HS-27A (cell line): ENCODE measurements at places on chromosomes 5 and 9.

DNA sequence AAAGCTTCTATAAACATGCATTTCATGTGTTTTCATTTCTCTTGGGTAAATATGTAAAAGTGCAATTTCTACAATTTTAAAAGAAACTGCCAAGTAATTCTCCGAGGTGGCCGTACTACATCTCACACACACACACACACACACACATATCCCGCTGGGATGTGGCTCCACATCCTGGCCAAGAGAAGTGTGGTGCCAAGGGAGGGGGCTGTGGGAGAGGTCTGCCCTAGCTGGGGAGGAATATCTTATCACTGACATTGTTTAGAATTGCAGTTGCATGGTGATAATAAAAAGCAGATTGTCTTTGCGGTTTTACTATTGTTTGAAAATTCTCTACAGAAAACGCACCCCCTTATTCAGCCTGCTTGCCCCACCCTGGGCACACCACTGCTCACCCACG lies 558.4 kb downstream of the BNC2 start:
- no peak for DNase-seq

GRCh38 chr9:37293664-37294524 lies 128.6 kb upstream of the GRHPR start:
- no peak for DNase-seq

DNA sequence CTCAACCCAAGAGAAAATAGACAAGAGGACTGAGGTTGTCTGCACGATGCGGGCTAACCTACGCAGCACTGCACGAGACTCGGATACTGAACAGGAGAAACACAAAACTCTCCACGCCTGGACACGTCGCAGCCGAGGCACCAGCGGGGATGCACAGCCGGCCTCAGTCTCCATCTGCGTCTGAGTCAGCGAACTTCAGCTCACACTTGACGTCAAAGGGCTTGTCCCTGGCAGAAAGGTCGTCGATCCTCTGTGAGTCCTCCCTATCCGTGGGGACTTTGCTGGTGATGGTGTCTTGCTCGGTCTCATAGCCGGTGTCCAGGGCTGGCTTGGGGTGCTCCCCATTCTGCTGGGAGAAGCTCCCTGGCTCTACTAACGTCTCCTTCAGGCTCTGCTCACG lies 60.2 kb downstream of the SECISBP2 start:
- no peak for DNase-seq

- no peak for DNase-seq
These were observed 28.9 kb upstream of the KCNN2 start for GRCh38 chr5:114332925-114333324.

DNA sequence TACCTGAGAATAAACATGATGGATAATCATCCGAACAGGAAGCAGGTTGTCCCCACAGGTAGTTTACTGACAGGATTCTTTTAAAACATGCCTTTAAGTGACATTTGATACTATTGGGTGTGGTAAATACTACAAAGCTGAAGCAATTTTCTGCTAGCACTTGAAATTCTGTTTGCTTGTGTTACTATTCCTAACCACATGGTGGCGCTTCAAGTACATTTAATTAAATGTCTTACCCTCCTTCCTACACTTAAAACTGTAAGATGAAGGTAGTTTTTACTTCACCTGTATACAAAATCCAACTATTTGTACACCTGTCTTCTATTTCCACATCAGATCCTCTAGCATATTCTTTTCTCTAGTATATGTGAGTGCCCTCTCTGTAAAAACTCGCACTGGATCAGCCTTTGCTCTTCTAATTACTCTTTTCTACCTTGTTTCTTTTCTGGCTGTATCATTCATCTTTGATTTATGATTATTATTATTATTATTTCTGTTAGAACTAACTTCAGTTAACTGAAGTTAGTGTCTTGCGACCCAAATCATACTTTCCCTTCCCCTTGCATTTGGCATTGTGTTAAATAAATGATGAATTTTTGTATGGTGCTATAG lies 18.4 kb downstream of the SLC25A46 start:
- no peak for DNase-seq

DNA sequence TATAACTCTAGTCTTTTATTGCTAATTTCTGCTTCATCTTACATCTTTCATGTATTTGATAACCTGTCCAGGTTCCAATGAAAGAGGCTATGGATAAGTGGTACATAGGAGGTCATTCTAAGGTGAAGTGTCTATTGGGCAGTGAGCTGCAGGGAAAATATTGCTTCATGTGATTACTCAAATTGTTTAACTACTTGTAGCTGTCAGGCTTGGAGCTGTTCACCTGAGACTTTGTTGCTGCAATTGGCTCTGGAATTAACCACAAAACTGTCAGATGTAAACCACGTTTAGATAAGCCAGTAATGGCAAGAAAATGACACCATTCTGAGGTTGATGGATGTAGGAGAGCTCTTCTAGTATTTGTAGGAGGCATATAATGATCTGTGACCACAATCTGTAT lies 26.0 kb downstream of the ADAMTSL1 start:
- no peak for DNase-seq

GRCh38 chr5:61657010-61657409 lies 325.0 kb downstream of the ZSWIM6 start:
- DNase-seq = no peak

- no peak for DNase-seq
These were observed 60.6 kb upstream of the TRPC7 start for GRCh38 chr5:136425921-136426320.

DNA sequence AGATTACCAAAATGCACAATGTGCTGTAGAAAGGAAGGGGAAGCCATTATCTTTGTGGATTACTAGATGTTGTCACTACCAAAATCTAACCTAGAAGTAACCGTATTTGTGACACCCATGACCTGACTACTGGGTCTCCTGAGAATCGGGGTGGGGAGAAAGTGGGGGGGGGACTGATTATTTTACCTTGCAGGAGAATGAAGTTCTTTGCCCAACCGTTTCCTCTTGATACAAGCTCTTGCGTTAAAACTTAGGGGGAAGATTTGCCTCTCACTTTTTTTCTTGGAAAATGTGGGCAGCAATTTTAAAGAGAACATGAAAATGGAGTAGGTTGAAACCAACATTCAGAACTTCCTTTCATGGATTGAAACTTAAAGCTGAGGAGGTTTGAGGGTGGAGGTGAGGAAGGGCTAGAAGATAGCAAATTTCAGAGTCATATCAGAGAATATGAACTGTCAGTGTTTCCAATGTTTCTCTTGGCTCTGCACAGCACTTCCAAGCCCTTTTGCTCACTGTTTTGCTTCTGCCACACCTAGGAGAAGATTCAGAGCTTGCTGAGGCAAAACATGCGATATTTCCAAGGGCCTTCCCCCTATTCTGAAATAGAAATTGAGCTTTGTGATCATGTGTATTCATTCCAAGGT lies 280.8 kb downstream of the AOPEP start:
- no peak for DNase-seq

- DNase-seq = no peak
These were observed 48.8 kb downstream of the ACER2 start for GRCh38 chr9:19457693-19458009.

DNA sequence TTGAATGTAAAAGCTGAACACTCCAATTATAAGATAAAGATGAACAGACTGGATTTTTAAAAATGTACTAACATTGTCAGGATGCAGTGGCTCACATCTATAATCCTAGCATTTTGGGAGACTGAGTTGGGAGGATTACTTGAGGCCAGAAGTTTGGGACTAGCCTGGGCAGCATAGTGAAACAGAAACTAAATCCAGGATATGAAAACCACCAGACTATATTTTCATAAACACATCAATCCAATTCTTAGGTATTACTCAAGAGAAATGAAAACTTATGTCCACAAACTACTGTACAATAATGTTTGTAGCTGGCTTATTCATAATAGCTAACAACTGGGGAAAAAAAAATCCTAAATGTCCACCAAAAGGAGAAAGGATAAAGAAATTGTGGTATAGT lies 26.8 kb upstream of the NAA35 start:
- DNase-seq = no peak

GRCh38 chr5:17356551-17356950 lies 139.1 kb downstream of the BASP1 start:
- DNase-seq = no peak

- no peak for DNase-seq
These were observed 103.3 kb upstream of the LHFPL2 start for GRCh38 chr5:78751872-78752271.

GRCh38 chr5:102554728-102555127 lies 55.9 kb upstream of the SLCO6A1 start:
- DNase-seq = no peak

DNA sequence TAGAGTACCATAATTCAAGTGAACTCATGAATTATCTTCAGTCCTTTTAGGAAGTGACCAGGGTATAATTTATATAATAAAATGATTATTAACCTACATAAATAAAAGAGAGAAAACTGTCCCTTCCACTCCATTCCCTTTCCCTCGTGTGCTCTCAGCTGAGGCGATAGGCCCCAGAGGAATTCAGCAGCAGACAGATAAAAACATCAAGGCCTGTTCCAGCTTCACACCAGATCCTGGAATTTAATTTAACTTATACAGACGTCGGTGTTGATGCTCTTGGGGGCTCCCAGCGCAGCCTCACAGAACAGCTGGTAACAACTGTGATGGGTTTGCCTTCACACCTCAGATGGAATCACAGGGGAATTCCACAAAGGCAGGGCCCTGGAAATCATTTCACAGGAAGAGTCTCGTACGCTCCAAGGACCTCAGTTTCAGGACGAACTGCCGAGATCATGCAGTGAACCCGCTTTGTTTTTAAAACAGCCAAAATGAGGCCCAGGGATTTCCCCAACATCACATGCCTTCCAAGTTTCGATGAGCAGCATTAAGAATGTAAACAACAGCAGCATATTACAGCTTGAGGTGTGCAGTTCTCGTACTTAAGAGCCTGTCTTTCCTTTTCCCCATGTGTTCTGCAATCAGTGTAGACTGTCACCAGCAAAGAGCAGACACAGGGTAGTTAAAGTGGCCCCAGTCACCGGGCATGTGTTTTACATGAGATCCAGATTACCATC lies 73.6 kb upstream of the ALDH1B1 start:
- no peak for DNase-seq

GRCh38 chr5:37208883-37209797 lies 40.0 kb downstream of the CPLANE1 start:
- no peak for DNase-seq

DNA sequence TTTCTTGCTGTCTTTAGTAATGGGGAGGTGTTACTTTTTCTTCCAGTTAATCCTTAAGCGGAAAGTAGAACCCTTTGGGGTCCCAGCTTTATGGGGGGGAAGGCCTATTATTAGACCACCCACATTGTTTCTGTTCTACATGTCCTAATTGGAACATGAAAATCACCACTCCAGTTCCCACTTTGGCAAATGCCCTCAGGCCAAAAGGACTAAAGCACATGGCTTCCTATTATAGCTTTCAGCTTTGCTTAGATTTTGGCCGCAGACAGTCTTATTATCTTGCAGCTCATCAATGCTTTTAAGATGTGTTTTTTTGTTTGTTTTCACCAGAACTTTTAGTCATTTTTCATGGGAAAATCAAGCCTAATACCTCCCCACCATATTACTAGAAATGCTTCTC lies 296.8 kb upstream of the ANKH start:
- no peak for DNase-seq

DNA sequence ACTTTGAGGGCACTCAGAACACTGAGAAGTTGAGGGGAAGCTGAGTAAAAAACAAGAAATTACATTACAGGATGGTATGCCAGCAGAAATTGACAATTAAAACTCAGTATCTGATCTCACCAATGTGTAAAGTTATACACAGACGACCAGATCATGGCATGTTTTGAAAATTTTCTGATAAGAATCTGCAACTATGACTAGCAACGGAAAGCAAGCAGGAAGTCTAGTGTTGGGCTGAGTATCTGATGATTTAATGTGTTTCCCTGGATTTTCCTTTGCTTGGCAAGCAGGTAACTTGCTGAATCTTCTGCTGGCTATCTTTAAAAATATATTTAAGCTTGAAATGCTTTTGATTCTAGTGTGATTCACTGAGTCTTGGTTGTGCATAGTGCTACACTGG lies 5.2 kb upstream of the GCNT4 start:
- DNase-seq = no peak

GRCh38 chr5:104977529-104977928 lies 1414.9 kb upstream of the NUDT12 start:
- no peak for DNase-seq

DNA sequence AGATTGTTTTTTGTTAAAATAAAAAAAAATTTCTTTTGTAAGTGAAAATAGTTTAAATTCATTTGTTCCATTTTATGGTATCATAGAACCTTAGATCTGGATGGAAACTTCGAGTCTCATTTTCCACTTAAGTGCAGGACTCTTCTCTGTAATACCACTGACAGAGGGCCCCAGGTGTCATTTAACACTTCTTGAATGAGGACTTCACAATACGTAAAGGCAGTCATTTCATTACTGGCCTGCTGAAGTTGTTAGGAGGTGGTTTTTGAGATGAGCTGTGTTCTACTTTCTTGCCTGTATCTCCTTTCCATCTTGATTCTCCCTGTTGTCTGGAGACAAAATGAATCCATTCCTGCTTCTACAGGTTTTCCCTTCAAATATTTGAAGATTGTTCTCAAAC lies 455.3 kb downstream of the DMRT2 start:
- no peak for DNase-seq

DNA sequence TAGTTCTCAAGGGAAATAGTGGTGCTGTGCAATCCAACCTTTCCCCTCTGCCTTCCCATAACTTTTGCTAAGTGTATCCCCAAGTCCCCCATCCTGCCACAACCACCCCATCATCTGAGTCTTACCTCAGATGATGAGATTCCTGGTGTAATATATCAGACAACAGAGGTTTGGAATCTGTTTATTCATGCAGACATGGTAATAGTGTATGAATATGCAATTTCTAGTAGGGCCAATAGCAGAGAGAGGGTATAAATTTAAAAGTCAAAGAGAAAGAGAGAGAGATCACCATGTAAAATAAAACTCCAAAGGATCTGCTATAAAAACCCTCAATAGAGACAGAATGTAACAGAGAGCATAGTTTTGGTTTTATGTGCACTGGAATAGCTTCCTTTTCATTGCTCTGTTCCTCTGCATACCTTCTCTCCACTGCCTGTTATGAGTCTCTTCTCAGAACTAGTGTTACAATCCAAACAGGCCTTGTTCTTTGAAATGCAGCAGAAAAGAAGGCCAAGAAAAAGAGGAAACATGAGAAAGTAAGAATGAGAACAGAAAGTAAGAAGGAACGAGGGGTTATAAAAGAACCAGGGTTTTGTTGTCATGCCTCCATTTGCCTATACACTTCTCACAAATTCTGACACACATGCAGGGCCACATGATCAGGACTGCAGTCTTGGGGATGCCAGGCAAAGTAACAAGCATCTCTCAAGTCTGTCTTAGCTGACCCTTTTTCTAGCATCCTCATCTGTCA lies 278.0 kb downstream of the CETN3 start:
- no peak for DNase-seq

- DNase-seq = no peak
These were observed 4.7 kb downstream of the GADD45G start for GRCh38 chr9:89609426-89610006.

- DNase-seq = no peak
These were observed 26.9 kb downstream of the CCNH start for GRCh38 chr5:87385802-87386201.

DNA sequence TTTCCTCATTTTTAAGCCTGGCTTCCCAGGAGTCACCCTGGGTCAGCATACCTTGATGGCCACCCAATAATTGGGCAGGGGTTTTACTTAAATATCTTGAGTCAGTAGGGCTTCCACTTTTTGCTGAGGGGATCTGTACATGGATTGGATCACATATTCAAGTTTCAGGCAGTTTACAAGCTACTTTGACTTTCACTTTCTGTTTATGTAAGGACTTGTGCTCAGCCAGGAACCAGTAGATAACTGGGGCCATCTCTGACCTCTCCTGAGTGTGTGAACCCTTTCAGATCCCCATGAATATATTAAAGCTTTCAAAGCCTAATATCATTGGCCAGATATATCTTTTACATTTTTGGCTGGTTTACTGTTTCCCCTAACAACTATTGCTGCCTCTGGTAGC lies 45.1 kb downstream of the SLCO6A1 start:
- DNase-seq = no peak
